ENCODE measurements at places on chromosomes 12 and 14.

- DNase-seq, result no peak
Observed at GRCh38 chr12:108564724-108565123, 2.3 kb downstream of the ISCU start.

DNA sequence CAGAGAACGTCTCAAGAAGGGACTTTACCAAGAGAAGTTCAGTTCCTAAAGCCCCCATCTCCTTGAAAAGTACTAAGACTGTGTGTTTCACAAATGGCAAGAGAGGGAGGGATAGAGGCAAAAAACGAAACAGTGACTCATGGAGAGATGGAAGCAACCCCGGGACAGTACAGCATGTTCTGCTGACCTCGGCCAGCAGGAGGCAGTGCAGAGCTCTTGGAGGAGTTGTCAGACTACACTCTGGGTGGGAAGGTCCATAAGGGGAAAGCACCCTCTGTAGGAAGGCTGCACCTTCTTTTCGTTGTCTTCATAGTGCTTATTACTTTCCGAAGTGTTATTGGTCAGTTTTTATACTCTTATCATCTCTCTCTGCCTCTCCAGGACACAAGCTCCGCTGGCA lies 525.2 kb upstream of the CCDC196 start:
- peak; percentile 36 for DNase-seq

DNA sequence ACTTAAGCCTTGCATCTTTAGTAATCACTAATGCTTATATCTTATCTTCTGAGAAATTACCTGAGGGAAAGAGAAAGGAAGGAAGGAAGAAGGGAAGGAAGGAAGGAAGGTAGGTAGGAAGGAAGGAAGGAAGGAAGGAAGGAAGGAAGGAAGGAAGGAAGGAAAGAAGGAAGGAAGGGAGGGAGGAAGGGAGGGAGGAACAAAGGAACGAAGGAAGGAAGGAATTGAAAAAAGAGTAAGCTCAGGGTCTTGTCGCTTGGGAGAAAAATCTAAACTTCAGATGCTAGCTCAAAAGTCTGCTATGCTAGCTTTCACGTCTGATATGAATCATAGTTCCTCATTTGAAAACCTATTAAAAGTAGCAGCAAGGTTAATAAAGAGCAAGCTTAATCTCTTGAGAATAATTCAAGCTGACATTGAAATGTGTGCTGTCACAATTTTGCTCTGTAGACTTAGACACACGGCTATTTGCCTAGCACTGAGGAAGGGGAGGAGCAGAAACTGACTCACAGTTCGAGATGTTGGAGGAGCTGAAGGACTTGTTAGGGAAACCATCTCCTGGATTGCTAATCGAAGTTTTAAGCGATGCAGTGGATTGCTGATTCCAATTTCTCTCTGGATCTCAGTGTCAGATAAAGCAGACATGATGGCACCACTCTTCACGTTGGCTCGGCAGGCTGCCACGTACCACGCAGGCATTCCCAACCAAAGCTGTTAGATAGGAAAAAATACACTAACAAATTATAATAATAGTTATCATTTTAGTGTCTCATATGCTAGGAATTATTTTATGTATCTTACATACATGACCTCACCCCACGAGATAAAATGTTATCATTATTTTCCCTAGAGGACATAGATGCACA lies 216.7 kb downstream of the ACSS3 start:
- no peak for DNase-seq

- DNase-seq, result no peak
Observed at GRCh38 chr14:101050901-101051490, 147.5 kb upstream of the RTL1 start.

DNA sequence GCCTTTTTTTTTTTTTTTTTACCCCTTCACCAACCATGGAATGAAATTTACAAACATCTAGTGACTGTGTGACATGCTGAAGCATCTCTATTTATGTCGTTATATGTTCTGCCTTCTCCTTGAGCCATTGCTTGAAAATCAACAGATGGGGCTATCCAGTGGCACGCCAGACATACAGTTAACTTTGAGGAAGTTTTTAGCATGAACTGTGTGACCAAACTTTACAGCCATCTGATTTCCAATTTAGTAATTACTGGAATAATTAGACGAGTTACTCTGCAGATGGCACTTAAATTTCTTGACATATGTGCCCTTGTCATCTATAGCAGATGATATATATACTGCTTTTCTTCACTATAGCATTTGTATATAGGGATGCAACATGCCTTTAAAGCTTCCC lies 192.1 kb downstream of the SNAPC1 start:
- DNase-seq, result no peak

DNA sequence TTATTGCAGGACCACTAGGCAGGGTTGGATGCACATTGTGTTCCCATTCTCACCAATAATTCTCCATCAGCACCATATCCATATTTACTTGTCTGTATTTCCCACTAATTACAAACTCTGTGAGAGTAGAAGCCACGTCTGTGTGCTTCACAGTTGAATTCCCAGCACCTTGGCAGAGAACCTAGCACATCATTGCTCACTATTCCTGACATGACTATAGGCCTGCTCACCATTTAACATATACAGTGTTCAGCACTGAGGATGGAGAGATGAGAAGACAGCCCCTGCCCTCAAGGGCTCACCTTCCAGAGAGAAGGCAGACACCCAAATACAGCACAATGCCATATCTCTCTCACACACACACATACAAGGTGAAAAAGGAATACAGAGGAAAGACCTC lies 5.0 kb downstream of the DAD1 start:
- no peak for DNase-seq

- no peak for DNase-seq
Observed at GRCh38 chr14:85399186-85399585, 130.8 kb upstream of the FLRT2 start.

DNA sequence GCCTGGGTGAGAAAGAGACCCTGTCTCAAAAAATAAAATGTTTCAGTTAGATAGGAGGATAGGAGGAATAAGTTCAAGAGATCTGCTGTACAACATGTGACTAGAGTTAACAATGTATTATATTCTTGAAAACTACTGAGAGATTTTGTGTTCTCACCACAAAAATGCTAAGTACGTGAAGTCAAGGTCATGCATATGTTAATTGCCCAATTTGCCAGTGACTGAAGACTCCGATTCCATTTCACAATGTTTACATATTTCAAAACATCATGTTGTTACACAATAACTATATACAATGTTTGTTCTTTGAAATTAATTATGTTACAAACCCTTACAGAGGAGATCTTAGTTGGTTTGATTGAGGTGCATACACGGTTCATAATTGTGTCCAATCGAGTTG lies 52.1 kb downstream of the SLC15A4 start:
- no peak for DNase-seq

All from CD8-positive, alpha-beta T cell (primary cell).